ENCODE measurements at places on chromosomes 1 and 21.

DNA sequence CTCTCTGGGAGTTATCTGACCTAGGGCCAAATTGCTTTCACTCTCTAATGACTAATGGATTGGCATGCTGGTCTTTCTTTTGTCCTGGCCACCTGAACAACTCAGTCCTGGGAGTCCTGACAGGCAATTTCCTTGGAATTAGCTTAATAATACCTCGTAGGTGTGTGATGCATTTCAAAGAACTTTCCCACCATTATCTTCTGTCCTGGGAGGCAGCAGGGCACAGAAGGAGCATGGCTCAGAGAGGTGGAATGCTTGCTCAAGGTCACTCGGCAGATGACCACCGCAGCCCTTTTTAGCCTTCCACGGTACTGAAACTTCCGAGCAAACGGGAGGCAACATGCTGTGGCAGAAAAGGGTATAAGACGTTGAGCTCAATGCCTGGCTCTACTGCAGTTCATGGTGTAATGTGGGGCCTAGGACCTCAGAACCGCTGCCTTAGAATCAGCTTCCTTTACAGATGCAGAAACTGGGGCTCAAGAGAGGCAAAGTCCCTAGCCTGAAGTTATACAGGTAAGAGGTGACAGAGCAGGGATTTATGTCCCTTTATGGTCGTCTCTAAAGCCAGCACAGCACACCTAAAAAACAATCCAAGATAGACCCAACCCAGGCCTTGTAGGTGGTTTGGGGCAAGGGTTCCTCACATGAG, 3.2 kb downstream of the ID3 start:
- peak; percentile 68 for DNase-seq

DNA sequence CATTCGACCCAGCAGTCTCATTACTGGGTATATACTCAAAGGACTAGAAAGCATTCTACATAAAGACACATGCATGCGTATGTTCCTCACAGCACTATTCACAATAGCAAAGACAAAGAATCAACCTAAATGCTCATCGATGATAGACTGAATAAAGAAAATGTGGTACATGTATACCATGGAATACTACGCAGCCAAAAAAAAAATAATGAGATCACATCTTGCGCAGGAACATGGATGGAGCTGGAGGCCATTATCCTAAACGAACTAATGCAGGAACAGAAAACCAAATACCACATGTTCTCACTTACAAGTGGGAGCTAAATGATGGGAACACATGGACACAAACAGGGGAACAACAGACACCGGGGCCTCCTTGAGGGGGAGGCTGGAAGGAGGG, 43.7 kb downstream of the ELF3 start:
- no peak for DNase-seq

DNA sequence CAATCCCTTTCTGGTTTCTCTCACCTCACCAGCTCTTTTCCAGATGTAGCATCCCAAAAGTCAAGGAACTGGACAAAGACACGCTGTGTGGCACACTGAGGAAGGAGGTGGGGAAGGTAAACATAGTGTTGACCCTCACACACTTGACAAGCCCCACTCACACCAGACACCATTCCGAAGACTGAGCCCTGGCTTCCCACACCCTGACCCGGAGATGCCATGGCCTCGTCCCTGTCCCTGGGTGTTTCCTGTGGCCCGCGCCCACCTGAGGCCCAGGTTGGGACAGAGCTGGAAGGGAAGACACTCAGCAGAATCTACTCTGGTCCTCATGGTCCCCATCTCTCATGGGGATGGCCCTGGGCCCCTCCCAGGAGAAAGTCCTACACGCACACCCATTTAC, 16.4 kb downstream of the VWA5B1 start:
- DNase-seq = no peak

- DNase-seq = peak; percentile 73
Measured at GRCh38 chr1:216221260-216221700, 202.0 kb downstream of the USH2A start.

GRCh38 chr1:110196917-110197765, 13.0 kb upstream of the KCNC4 start:
- peak; percentile 86 for DNase-seq

Data from activated CD4-positive, alpha-beta T cell treated with anti-CD3 and anti-CD28 coated beads, Interleukin-2, amount 10 ng/mL, durations not matched to agents 24 days and 14 days (primary cell).